Transverse colon (tissue), 4 donors: ENCODE measurements at places on chromosomes 12 and 14.

DNA sequence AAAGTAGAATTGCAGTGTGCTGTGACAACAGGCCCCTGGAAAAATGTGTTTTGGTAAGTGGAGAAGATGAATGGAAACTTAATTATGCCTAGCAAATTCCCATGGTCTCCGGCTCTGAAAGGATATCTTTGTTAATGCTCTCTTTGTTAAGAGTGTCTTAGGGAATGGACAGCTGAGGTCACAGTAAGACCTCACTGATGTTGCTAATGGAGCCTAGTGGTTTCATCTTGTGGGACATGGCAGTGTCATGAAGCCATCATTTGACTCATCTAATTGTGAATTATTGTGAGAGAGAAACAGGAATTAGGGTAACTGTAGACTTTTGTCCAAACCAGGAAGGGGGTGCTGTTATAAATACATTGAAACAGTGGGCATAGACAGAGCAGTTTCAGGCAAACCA lies 330.3 kb downstream of the TMTC2 start:
- no peak for DNase-seq

GRCh38 chr14:49982501-49982951 lies 89.6 kb downstream of the ARF6 start:
- DNase-seq: no peak

- DNase-seq: no peak
Observed at GRCh38 chr14:23512156-23512555, 39.4 kb downstream of the ZFHX2 start.

DNA sequence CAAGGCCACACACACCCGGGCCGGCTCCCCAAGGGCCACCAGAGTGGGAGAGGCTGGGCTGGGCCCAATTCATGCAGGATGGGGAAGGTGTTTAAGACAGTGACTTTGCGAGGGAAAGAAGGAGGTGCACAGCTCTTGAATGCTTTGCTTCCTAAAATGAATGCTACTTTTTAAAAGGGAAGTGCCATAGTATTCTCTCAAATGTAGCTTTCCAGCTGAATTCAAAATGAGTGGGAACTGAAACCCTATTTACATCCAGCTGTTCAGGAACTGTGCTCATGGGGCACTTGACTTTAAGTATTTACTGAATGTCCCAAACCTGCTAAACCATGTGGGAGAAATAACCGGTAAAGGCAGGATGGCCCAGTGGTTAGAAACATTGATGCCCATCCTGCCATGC lies 7.6 kb downstream of the ITPK1 start:
- DNase-seq: no peak

GRCh38 chr14:86518298-86518697 lies 988.4 kb downstream of the FLRT2 start:
- no peak for DNase-seq
